ENCODE measurements at places on chromosomes 2 and 18.

DNA sequence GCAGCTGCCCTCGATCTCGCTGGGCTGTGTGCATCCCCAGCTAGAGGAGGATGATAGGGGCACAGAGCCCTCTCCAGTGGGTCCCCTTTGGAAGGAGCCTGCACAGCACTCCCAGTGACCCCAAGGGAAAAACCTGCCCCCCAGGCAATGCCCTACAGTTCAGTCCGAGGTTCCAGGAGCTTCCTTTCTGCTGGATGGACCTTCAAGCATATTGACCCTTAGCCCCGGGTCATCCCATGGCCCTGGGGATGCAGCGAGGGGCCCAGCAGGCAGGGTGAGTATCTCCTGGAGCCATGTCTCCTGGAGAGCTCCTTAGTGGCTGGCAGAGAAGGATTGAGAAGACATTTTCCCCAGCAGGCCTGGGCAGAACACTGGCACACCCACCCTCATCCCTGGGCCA lies 45.4 kb upstream of the CTDP1 start:
- no peak for DNase-seq

GRCh38 chr2:2041256-2041824 lies 289.7 kb downstream of the MYT1L start:
- no peak for DNase-seq

- no peak for DNase-seq
Observed at GRCh38 chr2:132896073-132896472, 226.1 kb upstream of the LYPD1 start.

GRCh38 chr2:134080386-134081089 lies 173.3 kb upstream of the MGAT5 start:
- peak; percentile 20 for DNase-seq

DNA sequence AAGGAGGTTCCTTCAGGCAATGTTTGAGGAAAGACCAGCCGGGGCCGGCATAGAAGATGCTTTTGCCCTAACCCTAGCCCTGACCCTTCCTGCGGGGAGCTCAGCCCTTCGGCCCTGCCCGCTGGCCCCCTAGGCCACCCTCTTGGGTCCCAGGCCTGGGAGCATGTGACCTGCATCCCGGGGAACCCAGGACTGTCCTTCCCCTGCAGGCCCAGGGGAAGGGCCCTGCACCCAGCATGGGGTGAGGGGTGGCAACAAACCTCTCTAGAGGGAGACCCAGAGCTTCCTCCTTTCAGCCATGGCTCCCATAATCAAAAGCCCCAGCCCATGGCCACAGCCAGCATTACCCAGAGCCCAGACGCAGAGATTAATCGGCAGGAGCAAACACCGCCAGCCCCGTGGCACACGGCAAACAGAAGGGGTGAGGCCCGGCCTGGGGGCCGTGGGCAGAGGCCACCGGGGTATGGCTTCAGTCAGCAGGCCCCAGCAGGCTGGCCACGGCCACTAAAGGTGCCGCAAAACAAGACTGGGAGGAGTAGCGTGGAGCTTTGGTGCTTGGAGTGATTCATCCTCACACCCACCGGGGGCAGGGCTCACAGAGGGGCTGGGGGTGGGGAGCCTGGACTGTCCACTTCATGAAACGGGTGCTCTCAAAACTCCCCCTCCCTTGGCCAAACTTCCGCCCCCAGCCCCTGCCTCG lies 61.6 kb upstream of the HPCAL1 start:
- DNase-seq: no peak

DNA sequence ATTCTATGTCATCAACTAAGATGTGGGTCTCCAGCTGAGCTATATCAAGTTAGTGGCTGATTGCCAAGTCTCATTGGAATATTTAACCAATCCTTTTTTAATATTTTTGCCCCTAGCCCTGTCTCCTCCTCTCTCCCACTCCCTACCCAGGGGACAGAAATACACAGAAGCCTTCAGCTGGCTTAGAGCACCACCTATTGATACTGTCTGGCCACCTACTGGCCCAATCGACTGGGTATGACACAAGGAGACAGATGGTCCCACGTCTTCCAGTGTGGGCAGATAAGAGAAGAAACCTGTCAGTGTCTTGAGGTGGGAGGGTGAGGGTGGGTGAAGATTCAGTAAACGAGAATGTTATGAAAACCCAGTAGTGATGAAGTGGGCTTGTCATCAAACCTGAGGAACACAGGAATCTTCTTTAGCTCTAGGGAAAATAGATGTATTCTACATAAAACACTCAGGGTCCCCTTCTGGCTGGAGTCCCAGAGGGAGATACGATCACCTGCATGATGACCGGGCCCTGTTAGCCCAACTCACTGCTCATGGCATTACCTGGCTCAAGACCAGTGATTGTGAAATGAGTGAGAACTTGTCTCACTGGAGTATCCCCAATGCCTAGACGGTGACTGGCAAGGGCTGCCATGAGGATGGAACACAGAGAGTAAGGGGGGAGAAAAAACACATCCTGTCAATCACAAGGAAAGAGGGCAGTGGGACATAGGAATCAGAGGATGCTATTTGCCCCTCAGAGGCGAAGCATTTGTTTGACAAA lies 26.7 kb downstream of the POLR1A start:
- peak; percentile 73 for DNase-seq

- no peak for DNase-seq
Observed at GRCh38 chr2:36446294-36446693, 90.7 kb downstream of the CRIM1 start.

DNA sequence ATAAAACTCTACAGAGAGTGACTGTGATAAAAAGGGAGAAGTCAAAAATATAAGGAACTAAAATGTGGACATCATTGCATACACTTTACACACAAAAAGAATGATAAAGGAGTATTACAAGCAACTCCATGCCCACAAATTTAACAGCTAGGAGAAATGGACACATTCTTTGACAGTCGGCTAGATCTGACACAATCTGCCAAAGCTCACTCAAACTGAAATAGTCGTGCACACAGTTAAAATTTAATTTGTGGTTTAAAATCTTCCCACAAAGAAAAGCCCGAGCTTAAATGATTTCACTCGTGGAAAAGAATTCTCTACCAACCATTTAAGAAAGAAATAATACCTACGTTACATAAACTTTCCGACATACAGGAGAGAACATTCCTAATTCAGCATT lies 132.4 kb downstream of the ZAP70 start:
- DNase-seq: no peak

DNA sequence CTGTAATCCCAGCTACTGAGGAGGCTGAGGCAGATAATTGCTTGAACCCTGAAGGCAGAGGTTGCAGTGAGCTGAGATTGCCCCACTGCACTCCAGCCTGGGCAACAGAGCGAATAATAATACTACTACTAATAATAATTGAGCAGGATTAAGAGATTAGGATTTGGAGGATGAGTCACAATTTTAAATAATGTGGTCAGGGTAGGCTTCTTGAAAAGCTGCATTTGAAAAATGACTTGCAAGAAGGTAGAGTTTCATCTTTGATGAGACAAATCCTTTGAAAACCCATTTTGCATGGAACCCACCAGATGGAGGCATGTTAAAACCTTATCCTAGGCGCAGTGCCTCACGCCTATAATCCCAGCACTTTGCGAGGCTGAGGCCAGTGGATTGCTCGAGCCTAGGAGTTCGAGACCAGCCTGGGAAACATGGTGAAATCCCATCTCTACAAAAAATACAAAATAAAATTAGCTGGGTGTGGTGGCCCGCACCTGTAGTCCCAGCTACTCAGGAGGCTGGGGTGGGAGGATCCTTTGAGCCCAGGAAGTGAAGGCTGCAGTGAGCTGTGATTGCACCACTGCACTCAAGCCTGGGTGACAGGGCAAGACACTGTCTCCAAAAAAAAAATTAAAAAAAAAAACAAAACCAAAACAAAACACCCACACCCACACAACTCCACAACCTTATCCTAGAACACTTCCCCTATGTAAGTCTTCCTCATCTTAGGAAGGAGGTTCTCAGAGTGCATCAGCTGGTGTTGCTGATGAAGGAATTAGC lies 3.3 kb upstream of the ATP8B1 start:
- DNase-seq: no peak

- no peak for DNase-seq
Observed at GRCh38 chr18:51363384-51363783, 165.9 kb upstream of the MEX3C start.

DNA sequence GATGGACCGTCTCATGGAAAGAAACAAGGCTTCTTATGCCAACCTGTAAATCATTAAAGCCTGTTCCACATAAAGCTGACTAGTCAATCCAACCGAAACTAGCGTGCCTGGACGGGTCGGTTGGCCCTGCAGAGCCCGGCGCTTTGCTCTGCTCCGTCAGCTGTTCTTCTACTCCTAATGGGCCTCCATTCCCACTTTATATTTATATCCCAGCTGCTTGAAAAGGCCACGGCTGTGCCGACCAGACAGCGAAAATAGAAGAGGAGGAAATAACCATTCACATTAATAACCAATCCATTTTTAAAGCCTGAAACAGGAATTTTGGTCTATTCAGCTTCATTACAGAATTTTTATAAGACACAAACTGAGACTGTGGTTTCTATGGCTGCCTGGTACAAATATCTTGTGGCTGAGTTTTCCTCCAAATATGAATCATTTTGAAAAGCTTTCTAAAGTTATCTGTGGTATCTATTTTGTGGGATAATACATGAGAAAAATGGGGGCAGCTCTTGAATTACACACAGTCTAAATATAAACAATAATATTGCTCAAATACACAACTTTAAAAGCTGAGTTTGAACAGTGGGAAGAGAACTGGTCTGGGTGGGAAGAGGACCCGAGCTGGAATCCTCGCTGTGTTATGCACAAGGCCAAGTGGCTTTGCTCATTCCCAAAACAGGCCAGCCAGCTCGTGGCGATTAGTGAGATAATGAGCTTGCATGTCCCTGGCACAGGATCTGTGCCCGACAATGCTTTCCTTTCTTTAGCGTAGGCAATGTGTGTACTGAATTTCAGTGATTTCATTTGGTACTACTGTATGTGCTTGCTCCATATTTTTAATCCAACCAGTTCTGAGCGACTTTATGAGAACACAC lies 10.5 kb upstream of the FAM124B start:
- DNase-seq: peak; percentile 52

- DNase-seq: no peak
Observed at GRCh38 chr18:30343090-30343489, 699.5 kb downstream of the DSC3 start.

DNA sequence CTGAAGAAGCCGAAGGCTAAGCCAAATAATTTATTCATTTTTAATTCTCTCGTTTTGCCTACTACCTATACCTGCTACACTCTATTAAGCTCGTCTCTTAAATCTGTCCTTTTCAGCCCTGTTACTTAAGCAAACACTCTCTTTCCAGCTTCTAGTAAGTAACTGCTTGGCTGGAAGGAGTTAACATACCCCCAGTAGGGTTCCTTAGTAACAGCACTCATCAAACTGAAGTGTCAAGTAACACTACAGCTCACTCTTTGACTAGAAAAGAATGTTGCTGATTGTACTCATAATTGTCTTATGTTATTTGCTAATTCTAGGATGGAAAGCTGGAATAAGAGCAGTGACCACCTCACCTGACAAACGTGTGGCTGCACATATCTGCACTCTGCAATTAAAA lies 120.0 kb upstream of the SCN7A start:
- DNase-seq: no peak

GRCh38 chr2:166625670-166626069 lies 131.6 kb upstream of the SCN7A start:
- no peak for DNase-seq

- no peak for DNase-seq
Observed at GRCh38 chr2:1209246-1209645, 204.0 kb upstream of the TPO start.

DNA sequence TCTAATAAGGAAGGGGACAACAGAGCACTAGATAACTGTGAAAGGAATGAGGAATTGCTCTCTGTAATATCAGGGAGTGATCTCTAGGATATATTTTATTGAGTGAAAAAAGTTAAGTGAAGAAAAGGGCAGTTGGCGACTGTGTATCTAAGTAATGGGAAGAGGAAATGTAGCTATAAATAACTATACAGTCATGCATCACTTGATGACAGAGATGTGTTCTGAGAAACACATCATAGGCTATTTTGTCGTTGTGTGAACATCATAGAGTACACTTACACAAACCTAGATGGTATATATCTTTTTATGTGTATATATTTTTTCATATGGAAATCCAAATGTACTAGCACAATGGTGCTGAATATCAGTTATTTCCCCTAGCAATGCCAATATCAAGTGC lies 329.3 kb downstream of the TXNL1 start:
- DNase-seq: no peak

DNA sequence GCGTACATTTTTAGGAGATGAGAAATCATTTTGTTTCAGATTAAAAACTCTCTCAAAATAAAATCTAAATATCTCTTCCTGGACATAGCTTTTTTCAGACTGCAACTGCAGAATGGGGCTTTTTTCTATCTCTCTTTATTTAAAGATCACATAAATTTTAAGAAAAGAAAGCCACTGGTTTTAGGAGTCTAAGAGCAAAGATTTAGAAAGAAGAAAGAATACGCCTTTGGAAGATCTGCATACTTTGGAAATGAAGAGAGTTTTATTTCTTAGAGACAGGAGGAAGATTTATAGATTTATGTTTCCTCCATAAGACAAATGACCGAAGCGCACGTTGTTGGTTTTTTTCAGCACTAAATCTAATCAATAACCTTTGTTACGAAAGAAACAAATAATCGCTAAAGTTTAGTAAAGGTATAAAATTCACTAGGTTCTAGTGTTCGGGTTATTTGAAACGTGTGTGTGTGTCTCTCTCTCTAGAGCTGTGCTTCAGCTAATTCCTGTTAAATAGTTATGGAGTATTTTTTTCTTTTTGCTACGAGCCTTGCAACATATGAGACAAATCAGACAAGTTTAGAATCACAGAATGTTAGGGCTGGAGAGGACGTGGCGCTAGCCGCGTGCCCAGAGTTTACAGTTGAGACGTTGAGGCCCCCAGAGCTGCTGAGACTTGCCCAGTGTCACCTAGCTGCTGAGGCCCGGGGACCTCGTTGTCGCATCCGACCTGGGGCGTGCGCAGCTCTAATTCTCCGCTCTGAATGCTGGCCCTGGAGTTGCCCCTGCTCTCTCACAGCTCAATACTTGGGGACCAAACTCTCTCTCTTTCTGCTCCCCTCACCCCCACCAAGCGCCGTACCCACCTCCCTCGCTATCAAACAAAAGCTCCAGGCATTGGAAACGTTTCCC lies 69.9 kb downstream of the CTAGE1 start:
- no peak for DNase-seq

- peak; percentile 49 for DNase-seq
Observed at GRCh38 chr18:43587538-43588153, 310.4 kb upstream of the SYT4 start.

- DNase-seq: no peak
Observed at GRCh38 chr2:9335322-9335832, 88.0 kb downstream of the ITGB1BP1 start.

DNA sequence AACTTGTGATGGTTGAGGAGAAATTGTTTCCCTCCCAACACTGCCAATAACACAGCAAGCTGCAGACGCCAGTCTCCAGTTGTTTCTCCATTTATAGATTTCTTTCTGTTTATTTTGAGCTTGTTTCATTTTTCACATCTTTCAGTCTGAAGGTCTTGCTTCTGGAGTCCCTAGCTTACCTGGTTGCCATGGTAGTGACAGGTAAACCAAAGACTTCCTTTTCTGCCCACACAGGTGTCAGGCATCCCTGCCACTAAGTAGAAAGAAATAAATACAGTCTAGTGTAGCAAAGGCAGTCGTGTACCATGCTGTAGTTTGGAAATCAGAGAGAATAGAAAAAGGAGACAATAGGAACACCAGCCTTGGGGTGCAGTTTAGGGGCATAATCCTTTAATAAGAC lies 82.8 kb downstream of the MARCHF4 start:
- DNase-seq: no peak

- no peak for DNase-seq
Observed at GRCh38 chr2:1283871-1284270, 129.4 kb upstream of the TPO start.

GRCh38 chr2:37984176-37984575 lies 59.1 kb downstream of the RMDN2 start:
- DNase-seq: no peak
